CD4-positive, alpha-beta T cell (primary cell): ENCODE measurements at places on chromosomes 1 and 21.

- DNase-seq: no peak
Observed at GRCh38 chr1:2570332-2570731, 14.2 kb downstream of the TNFRSF14 start.

DNA sequence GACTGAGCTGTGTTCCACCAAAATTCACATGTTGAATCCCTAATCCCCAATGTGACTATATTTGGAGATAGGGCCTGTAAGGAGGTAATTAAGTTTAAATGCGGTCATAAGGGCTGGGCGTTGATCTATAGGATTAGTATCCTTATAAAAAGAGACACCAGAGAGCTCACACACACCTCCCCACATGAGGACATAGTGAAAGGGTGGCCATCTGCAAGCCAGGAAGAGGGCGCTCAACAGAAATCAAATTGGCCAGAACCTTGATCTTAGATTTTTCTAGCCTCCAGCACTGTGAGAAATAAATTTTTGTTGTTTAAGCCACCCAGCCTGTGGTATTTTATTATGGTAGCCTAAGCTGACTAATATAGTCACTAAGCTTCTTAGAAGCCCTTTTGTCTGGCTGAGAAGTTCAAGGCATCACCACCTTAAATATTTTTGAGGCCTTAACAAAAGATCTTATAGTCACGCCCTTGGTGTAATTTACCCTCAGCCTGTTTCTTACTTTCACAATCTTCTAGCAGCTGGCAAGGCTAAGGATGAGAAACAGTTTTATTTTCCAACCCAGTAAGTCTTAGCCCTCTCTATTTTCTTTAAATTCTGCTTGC, 28.8 kb downstream of the GORAB start:
- DNase-seq: no peak

DNA sequence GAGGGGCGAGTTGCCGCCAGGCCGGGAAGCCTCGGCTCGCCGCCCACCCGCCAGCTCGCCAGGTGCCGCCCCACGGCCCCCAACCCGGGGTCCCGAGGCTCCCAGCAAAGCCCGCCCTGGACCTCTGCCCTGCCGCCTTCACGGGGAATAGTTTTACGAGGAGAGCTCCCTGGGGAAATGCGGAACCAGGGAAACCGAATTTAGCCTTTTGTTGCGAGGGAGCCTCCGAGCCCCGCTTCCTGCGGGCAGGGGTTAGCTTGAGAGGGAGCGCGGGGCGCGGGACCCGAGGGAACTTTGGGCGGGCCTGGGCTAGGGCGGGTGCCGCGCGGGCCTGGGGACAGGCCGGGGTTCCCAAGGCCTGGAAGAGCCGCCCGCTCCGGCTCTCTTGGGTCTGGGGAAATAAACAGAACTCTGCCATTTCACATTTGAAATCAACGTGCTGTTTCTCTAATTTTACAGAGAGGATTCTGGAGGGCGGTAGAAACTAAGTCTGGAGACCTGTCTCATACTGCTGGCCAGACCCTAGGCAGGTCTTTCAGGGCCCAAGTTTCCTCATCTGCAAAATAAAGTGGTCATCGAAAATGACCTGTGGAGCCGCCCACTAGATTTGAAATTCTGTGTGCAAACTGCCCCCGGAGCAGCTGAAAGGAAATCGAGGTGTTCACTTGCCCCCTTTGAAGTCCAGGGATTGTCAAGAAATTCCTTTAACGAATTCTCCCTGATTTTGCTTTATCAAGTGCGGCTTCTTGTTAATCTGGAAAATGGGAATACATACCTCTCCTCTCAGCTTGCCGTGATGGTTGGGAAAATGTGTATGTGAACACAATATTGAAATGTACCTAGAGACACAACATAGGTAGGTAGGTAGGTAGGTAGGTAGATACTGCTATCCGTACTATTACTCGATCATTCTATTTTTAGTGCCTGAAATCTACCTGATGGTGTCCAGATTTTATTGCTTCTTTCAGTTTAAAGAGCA, 749 bp upstream of the GLUL start:
- DNase-seq: no peak

GRCh38 chr1:228782662-228783417, 47.6 kb downstream of the RHOU start:
- no peak for DNase-seq

DNA sequence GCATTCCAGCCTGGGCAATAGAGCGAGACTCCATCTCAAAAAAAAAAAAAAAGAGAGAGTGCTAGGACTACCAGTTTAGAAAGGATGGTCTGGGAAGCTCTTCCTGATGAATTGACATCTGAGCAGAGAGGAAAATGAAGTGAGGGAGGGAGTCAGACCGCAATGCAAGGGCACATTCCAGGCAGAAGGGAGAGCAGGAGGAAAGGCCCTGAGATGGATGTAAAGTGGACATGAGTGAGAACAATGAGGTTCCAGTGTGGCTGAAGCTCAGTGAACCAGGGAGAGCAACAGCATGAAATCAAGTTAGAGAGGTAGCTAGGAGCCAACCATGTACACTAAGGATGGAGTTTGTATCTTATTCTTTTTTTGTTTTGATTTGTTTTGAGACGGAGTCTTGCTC, 55.9 kb upstream of the SPOCD1 start:
- DNase-seq: no peak

- no peak for DNase-seq
Observed at GRCh38 chr1:164519426-164519825, 39.6 kb upstream of the PBX1 start.

- DNase-seq: no peak
Observed at GRCh38 chr1:169217636-169218035, 111.1 kb downstream of the ATP1B1 start.

DNA sequence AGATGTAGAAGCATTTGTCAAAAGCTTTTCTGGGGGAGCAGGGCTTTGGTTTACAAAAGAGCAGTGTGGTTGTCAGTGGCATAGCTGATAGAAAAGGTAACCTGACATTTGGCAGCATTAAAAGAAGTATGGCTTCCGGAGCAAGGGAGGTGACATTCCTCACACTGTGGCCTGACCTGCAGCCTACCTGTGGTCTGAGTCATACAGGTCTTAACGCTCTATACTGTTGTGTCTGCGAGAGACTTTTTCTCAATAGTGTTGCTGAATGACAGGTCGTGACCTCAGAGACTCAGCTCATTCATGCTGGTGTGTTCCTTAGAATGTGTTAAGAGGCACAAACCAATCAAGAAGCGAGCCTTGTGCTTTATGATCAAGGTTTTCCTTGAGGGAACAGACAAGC, 19.3 kb downstream of the PHGDH start:
- DNase-seq: no peak

DNA sequence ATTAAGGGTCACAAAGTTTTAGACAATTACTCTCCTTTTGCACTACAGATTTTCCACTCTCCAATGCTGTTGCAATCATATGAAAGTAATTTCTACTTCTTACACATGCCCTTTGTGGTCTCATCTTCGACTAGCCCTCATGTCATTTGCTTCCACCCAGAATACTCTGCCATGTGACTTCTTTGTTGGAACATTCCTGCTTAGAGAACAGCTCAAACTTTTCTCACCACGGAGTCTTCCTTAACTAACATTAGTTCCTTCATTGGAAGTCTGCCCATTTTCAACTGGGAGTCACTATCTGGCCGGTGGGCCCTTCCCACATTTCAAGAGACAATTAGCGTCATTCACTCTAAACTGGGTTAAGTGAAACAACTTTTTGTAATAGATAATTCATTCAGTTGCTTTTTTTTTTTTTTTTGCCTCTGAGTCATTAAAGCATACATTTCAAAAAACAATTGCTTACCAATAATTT, 142.6 kb upstream of the PALMD start:
- no peak for DNase-seq

- no peak for DNase-seq
Observed at GRCh38 chr1:232057217-232057895, 430.8 kb downstream of the DISC1 start.

GRCh38 chr1:2802421-2802961, 998 bp upstream of the TTC34 start:
- no peak for DNase-seq

- no peak for DNase-seq
Observed at GRCh38 chr21:41769521-41769920, 2.7 kb upstream of the RIPK4 start.

DNA sequence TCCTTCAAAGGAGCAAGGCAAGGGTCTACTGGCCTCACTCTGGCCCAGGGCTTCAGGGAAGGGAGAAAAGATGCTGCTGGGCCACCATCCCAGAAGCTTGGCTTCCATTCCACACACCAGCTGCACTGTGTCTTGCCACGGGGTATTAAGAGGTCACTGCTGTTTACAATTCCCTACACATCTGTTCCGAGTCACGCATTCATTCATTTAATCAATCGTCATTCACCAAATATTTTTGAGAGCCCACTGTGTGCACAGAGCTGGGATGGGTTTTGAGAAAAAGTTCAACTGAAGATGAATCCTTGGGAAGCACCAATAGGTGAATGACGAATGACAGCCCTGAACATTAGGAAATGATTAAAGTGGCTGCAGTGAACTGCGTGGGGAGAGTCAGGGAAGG, 101.7 kb downstream of the NAV1 start:
- DNase-seq: no peak

DNA sequence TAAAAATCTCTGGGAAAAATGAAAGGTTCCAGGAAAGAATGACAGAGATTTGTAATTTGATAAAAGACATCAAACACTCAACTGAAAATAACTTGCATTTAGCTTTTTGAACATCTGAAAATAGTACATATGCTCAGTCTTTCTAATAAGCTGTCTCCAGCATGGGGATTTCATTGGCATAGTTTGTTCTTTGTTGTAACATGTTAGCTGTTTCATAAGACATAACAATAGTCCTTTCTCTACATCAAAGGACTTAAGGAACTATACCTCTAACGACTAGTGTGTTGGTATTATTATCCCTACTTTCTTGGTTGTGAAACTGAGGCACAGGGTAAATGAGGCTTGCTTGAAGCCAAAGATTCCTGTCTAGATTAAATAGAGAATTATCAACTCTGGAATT, 22.0 kb downstream of the EIF2B3 start:
- no peak for DNase-seq

GRCh38 chr1:150529017-150529416, 13.5 kb downstream of the FALEC start:
- no peak for DNase-seq

DNA sequence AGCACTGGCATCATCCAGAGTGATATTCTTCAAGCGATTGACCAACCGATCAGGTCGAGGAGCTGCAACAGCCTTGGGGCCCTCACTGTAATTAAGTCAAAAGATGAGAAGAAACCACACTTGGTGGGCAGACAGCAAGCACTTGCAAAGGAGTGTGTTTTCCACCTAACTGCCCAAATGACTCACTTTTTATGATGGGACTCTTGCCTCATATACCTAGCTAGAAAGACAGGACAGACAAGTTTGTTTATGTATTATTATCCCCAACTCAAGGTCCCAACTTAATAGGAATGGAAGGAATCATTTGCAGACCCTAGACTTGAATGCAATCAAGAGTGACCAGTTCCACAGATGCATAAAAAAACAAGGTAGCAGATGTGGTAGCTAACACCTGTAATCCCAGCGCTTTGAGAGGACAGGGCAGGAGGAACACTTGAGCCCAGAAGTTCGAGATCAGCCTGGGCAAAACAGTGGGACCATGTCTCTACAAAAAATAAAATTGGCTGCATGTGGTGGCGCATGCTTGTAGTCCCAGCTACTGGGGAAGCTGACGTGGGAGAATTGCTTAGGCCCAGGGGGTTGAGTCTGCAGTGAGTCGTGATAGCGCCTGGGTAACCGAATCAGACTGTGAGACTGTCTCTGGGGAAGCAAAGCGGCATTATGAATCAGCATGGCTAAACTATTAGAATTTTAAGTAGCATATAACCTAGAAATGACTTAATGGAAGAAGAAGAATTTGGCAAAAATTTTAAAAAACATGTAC, 2.3 kb upstream of the NRAS start:
- DNase-seq: no peak

DNA sequence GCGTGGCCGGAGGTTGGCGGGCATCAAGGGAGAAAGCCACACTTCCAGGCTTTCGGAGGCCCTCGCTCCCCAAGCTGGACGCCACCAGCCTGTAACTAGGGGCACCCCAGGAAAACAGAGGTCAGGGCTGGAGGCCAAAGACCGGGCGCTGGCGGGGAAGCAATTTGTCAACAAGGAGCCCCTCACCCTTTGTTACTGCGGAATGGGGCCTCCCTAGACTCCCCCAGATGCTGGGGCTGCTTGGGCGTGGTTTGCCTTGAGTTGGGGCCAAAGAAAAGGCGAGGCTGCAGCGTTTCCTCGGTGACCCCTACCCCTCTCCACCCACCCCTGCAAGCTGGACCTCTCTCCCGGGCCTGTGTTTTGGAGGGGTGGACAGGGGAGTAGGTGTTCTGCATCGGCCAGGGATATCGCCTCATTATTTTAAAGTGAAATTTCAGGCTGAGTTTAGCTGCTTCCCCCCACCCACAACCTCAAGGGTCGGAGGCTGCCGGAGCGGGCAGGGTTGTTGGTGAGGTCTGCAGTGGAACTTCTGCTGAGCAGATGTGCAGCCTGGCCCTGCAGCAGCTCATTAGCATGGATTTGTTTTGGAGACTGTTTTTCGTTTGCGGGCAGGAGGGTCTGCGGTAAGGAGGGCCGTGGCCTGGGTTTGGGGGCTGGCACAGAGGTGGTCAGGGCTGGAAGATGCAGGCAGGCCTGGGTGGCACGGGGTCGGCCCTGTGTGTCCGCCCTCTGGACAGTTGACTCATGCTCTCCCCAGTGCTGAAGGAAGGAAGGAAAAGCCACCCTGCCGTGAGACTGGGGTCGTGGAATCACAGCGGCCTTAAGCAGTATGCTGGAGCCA, 1.5 kb downstream of the NBL1 start:
- no peak for DNase-seq

DNA sequence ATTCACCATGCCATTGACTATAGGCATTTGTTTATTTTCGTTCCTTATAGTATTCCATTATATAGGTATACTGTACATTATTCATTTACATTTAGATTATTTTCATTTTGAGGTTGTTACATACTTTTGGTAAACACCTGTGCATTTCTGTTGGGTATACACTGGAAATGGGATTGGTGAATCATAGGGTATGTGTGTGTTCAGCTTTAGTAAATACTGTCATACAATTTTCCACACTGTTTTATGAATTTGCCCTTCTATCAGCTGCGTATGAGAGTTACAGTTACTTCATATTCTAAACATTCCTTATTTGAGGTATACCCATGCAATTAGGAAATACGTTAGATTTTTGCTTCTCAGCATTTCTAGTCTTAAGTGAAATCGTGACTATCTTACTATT, 55.1 kb upstream of the FASLG start:
- DNase-seq: no peak

- DNase-seq: no peak
Observed at GRCh38 chr1:117793413-117793812, 136.0 kb downstream of the GDAP2 start.

GRCh38 chr1:65404941-65405340, 15.5 kb upstream of the LEPR start:
- no peak for DNase-seq

- no peak for DNase-seq
Observed at GRCh38 chr1:212515329-212515760, 82.6 kb downstream of the NENF start.

- DNase-seq: no peak
Observed at GRCh38 chr1:166603296-166603695, 236.0 kb upstream of the POGK start.
